ENCODE measurements at places on chromosomes 16 and 17.

- DNase-seq, result no peak
These were observed 28.1 kb downstream of the WSB1 start for GRCh38 chr17:27322026-27322425.

DNA sequence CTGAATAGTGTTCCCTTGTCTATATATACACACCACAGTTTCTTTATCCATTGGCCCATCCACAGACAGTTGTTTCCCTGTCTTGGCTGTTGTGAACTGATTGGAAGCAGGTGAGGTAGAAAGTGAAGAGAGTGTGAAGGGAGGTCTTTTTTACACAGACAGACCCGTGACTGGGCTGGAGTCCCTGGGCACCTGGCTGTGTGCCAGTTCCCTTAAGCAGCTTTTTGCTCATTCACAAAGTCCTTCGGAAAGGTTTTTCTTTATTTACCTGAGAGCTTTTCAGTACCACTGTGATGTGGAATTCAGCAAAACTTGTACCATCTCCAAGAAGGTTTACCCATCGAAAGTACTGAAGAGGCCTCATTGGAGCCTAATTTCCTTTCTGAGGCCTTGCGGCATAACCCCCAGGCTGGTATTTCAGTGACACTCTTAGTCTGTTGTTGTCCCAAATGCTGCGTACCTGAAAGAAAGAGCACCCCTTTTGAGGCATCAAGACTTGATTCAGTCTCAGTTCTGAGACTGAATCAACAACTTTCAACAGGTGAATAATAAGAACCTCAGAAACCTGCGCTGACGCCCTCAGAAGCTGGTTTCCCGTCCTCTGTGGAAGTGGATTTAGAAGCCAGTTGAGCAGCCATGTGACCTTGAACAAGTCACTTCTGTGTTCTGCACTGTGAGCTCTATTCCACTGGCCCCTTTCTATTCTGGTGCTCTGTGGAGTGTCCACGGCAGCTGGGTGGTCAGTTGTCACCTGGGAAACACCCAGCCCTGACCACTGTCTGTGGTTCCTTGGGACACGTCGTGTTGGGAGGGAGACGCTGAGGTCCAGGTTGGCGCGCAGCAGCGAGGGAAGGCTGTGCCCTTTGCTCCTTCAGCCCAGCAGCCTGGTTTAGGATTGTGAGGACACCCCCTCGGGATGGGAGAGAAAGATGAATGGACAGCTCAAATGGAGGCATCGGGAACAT is 53.9 kb upstream of the CRISPLD2 start:
- DNase-seq, result no peak

DNA sequence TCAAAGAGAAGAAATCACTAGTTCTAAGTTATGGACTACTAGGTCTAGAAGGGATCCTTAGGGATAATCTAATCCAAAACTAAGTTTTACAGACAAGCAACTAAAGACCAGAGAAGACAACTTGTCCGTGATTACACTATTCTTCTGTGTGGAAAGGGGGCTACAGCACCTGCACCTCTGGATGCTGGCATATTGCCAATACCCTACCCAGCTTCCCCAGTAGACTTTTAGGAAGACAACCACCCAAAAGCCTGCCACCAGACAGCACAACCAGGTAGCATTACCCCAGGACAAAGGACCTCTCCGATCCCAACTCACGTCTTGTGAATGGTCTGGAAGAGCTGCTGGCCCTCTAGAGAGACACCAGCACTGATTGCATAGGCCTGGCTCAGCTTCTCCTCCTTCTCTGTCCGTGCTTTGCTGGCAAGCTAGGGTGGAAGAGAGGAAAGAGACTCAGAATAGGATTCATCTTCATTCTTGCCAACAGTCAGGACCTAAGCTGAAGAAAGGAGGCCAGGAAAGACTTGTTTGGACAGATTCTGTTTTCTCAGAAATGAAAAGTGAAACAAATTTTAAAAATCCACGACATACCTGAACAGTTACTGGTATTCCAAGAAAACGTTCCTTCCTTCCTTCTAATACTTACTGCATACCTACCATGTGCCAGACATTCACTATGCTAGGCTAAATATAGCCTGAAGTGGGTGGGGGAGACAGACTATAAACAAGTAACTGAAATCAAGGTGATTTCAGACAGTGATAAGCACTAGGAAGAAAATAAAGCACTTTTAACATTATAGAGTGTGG is 25.3 kb upstream of the TMEM101 start:
- no peak for DNase-seq

GRCh38 chr16:48383877-48384519 is 1.2 kb downstream of the SIAH1 start:
- DNase-seq, result peak; percentile 25

DNA sequence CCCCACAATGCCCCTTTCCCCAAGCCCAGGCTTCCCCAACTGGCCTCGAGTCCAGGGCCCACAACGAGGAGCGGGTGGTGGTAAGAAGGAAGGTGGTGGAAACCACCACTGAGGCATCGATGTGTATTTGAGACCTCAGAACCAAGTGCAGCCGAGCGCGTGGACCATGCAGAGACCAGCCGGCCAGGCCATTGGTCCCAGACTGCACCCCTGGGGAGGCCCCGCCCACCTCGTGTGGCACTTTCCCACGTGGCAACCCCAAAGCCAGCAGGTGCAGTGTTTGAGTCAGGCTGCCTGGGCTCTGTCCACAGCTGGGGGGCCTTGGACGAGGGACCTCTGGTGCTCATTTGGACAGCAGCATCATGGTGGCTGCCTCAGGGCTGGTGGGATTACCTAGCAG is 28.1 kb upstream of the BAHCC1 start:
- no peak for DNase-seq

- DNase-seq, result peak; percentile 92
These were observed 131.5 kb upstream of the RCVRN start for GRCh38 chr17:10036511-10037061.

DNA sequence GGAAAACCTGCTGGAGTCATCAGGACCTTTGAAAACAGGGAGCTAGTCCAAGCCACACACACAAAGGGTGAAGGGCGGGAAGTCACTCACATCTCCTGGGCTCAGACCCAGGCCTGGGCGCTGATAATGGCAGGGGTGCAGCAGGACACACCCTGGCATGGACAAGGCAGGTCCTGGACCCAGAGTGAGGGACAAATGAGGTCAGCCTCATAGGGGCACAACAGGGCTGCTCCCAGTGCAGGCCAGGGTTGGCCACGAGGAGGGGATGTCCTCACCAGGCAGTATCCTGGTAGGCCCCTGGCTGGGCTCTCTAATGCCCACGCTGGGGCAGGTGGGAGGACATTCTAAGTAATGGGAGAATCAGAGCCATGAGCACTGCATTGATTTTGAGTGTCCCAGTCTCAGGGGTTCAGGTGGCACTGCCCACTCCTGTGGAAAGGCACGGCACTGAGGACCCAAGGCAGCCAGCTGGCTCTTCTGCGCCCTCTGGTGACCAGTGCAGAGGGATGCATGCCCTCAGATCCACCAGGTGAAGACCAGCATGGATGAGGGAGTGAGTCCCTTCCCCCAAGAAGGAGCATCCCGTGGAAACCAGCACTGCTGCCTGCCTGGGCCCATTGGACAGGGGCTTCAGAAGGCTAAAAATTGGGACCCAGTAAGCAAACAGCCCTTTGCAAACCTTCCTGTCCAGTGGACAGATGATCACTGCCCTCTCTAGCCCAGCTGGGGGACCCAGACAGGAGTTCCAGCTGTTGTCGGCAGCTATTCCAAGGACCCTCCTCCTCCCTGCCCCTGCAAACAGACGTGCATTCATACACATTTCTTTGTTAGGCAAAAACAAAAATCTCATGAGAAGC is 23.4 kb upstream of the SREBF1 start:
- DNase-seq, result peak; percentile 43

- DNase-seq, result no peak
These were observed 178.2 kb upstream of the CACNG3 start for GRCh38 chr16:24077966-24078365.

Data from inflammatory macrophage treated with lipopolysaccharide for 4 hours (primary cell).